ENCODE measurements at places on chromosomes 7 and 10.

DNA sequence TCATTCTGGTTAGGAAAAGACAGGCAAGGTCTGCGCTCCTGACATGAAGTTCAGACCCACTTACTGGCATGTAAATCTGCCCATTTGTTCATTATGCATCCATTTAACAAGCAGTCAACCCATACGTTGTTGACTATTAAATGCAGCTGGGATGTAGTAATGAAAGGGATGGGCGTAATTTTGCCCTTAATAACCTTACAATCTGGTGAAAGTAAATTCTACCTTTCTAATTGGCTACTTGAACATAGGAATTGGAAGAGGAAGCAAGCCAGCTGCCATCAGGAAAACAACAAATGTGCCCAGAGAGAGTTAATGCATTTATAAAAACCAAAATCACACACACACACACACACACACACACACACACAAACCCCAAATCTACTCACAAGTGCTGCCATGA, 170.2 kb upstream of the PITRM1 start:
- no peak for DNase-seq

DNA sequence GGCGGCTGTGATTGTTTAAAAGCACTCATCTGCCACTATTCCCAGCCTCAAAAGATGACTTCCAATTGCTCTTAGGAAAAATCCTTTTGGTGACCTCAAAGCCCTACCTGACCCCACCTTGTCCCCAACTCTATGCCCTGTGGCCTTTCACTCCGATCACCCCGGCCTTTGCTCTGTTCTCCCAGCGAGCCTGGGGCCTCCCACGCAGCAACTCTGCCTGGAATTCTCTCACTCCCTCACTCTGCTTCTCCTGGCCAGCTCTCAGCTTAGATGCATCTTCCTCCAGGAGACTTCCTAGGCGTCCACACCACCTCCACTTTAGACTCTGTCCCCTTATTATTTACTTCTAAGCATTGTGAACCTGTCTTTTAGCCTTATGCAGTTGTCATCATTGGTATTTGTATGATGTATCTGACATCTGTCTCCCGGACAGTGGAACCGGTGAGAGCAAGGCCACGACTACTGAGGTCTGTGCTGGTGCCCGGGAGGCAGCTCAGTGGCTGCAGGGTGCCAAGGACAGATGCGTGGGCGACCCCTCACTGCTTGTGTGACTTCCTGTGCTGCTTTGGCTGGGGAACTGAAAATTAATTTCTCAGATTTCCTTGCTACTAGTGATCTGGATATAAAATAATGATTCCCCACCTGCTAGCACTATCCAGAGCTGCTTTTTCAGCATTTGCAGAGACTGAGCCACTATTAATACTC, 63.0 kb downstream of the PIP4K2A start:
- DNase-seq, result no peak

GRCh38 chr7:158512869-158513268, 74.8 kb downstream of the PTPRN2 start:
- DNase-seq, result no peak

GRCh38 chr10:62759599-62760175, 44.8 kb upstream of the ADO start:
- DNase-seq, result no peak

DNA sequence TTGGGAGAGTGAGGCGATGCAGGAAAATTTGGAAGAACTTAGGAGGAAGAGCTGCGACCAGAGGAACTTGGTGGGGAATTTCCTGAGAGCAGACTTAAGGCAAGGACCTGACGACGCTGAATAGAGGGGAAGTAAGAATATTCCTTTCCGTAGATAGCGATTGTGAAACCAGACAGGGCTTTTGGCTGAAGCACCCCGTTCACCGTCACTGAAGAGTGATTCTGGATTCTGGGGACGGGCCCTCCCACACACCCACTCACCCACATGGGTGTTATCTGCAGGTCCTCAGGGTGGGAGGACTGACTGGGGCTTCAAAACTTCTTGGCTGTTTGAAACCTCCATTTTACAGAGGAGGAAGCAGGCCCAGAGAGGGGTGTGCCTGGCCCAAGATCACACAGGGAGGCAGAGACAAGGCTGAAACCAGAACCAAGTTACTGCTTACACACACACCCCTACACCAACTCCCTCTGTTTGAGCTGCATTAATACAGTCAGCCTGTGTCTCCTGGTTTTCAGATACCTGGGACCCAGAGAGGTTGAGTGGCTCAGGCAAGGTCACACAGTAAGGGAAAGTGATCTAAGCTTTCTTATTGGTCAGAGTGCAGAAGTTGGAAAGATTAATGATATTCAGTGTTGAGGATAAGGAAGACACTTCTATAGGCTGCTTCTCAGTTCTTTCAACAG, 37.2 kb upstream of the CDH23 start:
- no peak for DNase-seq

DNA sequence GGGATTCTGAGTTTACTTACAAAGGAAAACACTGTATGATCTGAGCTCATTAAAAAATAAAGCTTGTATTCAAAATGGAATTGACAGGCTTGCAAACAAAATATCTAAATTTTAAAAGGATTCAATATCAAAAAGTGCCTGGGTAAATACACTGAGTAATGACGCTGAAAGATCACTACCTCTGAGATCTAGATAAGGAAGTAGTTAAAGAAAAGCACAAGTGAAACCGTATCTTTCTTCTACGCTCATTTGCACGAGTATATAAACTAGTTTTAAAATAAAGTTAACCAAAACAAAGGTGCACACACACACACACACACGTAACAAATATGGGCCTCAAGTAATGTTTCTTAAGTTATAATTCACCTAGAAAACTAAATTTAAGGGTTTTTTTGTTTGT, 93.4 kb downstream of the SNX13 start:
- DNase-seq, result no peak

GRCh38 chr10:11003679-11004078, 14.0 kb upstream of the CELF2 start:
- no peak for DNase-seq

- no peak for DNase-seq
Observed at GRCh38 chr7:44063547-44063893, 1.8 kb downstream of the PGAM2 start.

GRCh38 chr10:34089253-34089652, 725.8 kb downstream of the PARD3 start:
- no peak for DNase-seq

DNA sequence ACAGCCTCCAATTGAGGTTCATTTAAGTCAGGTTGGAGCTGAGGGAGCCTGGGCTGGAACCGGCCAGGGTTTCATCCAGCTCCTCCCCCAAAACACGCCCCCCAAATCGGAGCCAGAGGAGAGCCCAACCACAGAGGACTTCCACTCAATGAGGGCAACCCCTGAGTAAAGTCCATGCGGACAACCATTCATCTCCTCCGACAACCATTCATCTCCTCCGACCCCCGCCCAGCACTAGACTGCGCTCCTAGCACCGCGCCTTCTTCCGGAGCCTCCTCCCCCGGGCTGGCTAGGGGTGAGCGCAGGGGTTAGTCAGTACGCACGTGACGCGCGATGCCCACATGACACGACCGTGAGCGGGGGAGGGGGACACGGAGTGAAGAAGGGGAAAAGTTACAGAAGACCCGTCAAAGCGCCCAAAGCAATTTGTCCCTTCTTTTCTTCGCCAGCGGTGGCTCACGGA, 1.4 kb downstream of the MAGI2 start:
- DNase-seq, result peak; percentile 83

DNA sequence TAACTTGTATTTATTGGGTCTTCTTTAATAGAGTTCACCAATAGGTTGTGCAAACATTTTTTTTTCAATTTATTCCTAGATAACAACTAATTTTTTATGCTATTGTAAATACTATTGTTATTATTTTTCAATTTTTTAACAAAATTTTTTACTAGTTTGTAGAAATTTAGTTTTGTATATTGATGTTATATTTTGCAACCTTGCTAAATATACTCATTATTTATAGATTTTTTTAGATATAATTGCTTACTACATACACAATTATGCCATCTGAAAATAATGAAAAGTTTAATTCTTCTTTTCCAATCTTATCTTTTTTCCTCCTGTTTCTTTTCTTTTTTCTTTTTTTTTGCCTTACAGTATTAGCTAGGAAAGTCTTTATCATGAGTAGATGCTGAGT, 216.9 kb downstream of the SLC25A13 start:
- DNase-seq, result no peak

GRCh38 chr10:111379534-111380187, 302.8 kb downstream of the ADRA2A start:
- no peak for DNase-seq

- no peak for DNase-seq
Observed at GRCh38 chr7:158446281-158446680, 141.3 kb downstream of the PTPRN2 start.

DNA sequence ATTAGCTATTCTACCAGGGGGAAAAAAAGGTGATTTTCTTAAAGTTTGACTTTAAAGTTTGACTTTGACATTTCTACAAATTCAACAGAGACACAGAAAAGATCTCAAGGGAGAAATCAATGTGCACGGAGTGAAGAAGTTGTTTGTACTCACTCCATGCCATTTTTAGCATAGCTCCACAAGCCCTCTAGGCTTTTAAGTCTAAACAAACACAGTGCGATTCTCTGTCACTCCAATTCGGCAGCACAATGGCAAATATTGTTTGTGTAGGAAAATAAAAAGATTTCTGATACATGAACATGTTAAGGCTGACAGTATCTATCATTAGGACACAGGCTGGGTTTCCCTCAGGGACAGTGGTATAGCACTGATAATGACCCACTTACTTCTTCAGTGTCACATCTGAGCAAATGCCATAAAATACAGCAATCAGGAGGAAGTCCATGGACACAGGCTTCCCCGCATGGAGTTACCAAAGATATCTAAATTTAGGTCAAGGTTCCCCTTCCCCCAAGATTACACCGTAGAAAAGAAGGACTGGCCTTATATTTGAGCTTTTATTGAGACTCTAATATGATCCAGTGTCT, 28.0 kb downstream of the GSAP start:
- no peak for DNase-seq

DNA sequence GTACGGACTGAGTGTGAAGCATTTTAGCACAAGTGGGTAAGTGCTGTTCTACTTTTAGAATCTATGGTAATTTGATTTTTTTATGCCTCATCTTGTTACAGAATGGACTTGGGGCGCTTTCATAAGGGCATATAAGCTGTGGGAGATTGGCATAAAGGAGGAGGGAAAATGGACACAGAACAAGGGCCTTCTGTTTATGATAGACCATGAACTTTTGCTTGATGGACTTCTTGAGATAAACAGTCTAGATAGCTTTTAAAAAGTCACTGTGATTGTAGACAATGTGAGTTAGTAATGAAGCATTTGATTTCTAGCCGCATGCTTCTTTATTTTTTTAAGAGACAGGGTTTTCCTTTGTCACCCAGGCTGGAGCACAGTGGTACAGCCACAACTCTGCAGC, 2.0 kb downstream of the ZSCAN21 start:
- no peak for DNase-seq

DNA sequence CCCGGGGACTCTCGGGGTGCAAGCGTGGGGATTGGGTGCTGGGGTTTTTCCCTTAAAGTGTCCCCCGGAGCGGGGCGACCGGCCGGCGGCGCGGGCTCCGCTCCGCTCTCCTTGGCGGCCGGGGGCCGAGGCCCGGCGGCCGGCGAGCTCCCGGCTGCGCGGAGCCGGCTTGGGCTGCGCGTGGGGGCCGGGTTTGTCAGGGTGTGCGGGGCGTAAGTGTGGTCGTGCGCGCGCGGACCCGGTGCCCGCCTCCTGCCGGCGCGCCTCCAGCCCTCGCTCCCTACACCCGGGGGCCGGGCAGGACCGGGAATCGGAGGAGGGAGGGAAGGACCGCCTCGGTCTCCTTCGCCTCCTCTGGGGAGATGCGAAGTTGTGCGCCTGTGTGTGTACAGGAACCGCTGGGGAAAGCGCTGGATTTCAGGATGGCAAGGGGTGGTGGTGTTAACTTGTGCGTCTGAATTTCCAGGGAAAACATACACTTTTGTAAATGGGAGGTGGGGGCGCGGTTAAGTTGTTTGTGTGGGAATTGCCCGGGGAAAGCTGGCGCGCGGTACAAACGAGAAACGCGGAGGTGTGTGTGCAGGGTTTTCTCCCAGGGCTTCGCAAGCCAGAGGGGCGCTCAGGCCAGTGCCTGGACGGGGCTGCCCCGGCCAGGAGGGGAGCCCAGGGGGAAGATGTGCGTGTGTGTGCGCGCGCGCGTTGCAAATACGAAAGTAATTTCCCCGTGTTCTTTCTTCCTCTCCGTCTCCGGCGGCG, 737 bp downstream of the ZMIZ1 start:
- no peak for DNase-seq

- DNase-seq, result no peak
Observed at GRCh38 chr7:123131140-123131539, 68.6 kb downstream of the SLC13A1 start.

GRCh38 chr7:131727189-131727588, 170.8 kb upstream of the PODXL start:
- no peak for DNase-seq

DNA sequence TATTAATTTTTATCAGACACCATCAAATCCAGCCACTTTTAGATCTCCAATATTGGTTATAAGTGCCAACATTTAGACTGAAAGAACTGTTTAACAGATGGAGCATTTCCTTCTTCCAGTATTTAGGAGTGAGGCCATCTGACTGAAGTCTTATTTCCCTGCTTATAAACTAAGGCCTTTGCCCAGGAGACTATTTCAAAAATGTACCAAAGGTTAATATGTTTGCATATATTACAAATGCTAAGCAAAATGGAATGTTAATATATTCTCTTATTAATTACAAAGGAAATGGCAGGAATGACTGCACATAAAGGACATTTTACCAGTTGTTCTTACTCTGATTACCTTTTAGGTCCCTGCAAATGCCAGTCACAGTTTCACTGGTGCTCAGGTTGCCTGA, 238.9 kb upstream of the PLXNA4 start:
- no peak for DNase-seq

DNA sequence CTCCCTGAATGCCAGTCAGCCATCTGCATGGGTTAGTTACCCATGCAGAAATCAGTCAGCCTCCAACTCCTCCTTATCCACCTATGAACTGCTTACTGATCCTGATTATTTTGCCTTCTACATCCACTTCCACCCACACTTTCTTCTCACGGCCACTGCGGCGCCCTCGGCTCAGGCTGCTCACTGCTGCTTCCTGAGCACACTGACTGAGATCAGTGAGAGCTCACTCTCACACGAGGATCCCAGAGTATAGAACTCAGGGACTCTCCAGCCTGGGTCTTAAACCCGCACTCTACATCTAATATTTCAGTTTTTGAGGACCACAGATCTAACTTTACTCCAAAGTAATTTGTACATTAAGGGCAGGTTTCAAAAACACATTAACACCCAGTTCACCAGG, 64.4 kb downstream of the GRB10 start:
- no peak for DNase-seq

- DNase-seq, result no peak
Observed at GRCh38 chr10:86293396-86293791, 73.2 kb downstream of the GRID1 start.

DNA sequence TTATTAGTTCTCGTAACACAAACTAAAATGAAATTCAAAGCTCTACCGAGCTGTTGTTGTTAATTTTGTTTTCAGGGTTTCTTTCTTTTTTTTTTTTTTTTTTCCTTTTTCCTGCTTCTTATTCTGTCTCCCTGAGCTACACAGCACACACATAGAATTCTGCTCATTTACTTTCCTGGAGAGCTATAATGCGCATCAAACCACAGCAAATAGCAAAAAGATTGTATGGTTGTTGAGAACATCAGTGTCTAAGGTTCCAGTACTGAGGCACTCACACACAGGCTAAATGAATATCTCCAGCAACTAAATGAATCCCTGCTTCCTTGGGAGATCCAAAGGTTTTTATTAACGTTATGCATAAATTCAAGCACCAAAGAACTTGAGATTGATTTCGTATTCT, 418.3 kb downstream of the PLXDC2 start:
- no peak for DNase-seq
